H7 (cell line): ENCODE measurements at places on chromosomes 2 and 18. TPM values are rescaled to one million over a fixed set of nuclear protein-coding genes. Genes with fewer than 3 reads are reported as not detected.
A peak's percentile ranks its signal among the peaks of the same experiment; 100 is the strongest.

DNA sequence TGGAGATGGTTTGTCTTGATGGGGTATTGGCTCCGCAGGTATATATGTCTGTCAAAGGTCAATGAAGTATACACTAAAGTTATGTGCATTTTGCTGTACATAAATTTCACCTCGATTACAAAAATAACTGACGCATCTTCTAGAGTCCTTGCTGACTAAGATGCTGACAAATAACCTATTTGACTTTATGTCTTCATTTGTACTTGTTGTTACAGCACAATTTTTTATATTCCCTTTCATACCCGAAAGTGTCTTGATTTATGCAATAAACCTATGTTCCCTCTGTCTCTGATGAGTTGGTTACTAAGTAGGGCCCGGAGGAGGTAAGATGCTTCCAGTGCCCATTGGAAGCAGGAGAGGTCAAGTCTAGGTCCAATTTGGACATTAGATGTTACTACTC is 93.5 kb downstream of the COPS8 start:
- DNase-seq = no peak

- no peak for DNase-seq
These were observed 82.6 kb upstream of the SP3 start for GRCh38 chr2:174047746-174048145.

DNA sequence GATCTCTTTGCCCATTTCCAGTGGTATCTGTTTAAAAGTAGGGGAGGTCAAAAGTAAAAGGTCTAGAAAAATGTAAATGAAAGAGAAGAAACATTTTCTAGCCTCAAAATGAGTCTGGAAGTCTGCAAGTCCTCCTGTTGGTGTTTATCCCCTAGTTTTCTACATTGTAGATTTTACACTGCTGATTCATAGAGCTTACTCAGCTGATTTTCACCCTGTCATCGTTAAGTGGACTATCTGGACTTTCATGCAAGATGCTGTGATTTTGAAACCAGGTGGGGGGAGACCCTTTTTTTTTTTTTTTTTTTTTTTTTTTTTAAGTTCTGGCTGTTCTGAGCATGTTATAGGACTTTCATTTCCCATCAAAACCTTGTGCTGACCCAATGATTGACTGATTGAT is 10.3 kb downstream of the HOXD3 start:
- no peak for DNase-seq

DNA sequence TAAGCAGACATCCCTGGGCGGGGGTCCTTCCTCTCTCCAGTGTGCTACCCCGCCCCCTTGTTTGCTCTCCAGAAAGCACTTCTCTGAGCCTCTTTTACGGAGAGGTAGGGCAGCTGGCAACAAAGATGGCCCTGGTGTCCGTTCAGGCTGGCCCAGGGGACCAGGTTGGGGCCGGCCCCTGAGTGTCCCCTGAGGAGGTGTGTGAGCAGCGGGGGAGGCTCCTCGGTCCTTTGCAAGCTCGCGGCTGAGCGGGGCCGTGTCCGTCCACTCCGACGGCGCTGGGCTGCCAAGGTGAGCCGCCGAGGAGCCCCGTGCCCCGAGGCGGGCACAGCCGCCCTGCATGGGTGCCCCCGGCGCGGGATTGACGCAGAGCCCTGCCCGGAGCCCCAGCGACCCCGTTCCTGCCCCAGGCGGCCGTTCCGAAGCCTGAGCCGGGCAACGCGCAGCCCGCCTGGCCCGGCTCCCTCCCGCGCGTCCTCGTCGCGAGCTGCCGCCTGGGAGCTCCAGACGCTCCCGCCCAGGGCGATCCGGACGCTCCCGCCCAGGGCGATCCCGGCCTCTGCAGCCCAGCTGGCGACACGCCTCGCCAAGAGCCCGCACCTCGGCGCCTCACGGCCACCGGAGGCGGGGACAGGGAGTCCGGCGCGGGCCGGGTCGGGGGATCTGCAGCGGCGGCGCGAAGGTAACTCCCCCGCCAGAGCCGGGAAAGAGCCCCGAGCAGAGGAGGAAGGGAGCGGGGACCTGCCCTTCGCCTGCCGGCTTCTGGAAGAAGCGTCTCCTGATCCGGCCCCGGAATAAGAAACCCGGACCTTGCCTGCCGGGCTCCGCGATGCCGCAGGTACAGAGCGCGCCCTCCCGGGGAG is at the start of gene PROKR1:
PROKR1 (plus strand) TSS at position 569 of the 863 bp plus-strand sequence. CDS start 2,243 bp downstream, outside the sequence.
- peak; percentile 84 for DNase-seq

DNA sequence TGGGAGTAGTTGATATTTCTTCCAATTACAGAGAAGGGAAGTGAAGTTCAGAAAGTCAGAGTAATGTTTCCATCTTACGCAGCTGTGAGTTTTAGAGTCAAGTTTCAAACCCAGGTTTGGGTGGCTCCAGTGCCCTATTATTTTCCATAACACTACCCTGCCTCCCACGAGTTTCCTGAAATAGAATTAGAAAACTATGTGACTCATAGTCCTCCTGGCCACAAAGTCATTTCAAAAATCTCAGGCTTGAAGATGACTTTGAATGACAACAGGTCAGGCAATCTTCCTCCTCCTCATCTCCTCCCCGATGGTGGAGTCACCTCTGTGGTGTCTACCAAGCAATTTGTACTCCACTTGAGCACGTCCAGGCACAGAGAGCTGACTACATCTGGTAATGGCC is 212.3 kb upstream of the TRIB2 start:
- DNase-seq = no peak

GRCh38 chr2:46803911-46804670 is 111.5 kb downstream of the MCFD2 start:
- no peak for DNase-seq

- DNase-seq = no peak
These were observed 33.6 kb upstream of the BIN1 start for GRCh38 chr2:127140538-127140937.

- no peak for DNase-seq
These were observed 14.6 kb upstream of the TNS1 start for GRCh38 chr2:218017211-218018053.

- no peak for DNase-seq
These were observed 38.8 kb downstream of the NCAPH start for GRCh38 chr2:96374211-96374951.

- peak; percentile 96 for DNase-seq
These were observed 29.8 kb upstream of the TAF1B start for GRCh38 chr2:9813312-9814128.

DNA sequence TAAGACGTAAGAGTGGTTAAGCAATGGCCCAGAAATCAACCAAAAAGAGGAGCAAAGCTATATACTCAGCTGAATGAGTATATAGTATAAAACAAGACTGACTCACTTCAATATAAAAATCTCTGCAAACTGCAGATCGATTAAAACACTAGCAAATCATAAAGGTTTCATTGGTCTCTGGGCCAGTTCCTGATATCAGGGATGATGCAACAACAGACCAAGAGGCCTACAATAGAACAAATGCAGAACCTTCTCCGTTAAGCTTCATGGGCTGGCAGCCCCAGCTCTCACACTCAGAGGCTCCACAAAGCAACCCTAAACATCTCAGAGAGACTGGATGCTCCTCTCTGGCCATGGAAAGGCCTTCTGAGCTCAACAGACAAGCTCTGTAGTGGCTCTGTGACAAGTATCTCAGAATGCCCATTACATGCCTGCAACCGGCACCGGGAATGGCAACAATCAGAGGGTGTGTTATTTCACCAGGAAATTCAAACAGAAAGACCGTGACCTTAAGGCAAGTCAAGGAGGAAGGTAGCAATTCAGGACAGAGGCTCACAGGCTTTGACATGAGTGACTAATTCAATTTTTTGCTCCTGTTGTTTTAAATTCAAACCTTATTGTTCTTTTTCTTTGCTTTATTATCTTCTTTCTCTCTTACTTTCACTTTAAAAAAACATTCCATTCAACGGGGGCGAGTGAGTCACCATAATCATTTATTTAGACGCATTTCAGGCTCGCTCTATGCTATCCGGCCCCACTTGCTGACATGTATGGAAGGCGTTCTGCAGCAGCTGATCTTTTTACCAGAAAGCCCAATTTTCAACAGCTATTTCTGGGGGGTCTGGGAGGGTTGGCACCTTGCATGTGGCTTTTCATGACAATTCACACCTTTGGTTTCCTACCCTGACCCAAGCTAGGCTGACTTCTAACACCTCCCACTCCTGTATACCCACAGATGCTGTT is 15.1 kb downstream of the CYRIA start:
- no peak for DNase-seq

Gene KCNG2
- 0.14 and 0.18 TPM in 2 replicates for total RNA-seq

Gene UGT1A9
- not detected in 2 replicates for total RNA-seq

Gene HS1BP3
- total RNA-seq = 30.2 and 41.3 TPM in 2 replicates

Gene HRH4
- not detected in 2 replicates for total RNA-seq
